A172 (cell line): ENCODE measurements at places on chromosomes 2 and 18. TPM values are rescaled to one million over a fixed set of nuclear protein-coding genes. Genes with fewer than 3 reads are reported as not detected.

DNA sequence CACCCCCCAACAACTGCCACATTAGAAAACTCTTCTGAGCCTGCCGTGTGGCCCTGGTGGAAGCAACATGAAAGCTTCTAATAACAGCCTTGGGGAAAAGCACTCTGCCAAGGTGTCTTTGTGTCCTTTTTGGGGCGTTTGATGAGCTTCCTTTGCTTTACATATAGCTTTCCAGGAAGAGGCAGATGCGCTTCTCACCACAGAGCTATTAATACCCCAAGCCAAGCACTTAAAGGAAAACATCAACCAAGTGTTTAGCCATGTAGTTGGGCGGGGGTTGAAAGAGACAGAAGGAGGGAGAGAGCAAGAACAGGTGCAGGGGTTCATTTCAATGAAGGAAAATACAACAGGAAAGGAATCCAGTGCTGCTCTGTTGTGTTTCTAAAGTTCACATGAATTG lies 176.1 kb downstream of the VAPA start:
- DNase-seq, result no peak

- peak; percentile 55 for DNase-seq
Observed at GRCh38 chr2:30653847-30654246, 153.4 kb downstream of the CAPN13 start.

DNA sequence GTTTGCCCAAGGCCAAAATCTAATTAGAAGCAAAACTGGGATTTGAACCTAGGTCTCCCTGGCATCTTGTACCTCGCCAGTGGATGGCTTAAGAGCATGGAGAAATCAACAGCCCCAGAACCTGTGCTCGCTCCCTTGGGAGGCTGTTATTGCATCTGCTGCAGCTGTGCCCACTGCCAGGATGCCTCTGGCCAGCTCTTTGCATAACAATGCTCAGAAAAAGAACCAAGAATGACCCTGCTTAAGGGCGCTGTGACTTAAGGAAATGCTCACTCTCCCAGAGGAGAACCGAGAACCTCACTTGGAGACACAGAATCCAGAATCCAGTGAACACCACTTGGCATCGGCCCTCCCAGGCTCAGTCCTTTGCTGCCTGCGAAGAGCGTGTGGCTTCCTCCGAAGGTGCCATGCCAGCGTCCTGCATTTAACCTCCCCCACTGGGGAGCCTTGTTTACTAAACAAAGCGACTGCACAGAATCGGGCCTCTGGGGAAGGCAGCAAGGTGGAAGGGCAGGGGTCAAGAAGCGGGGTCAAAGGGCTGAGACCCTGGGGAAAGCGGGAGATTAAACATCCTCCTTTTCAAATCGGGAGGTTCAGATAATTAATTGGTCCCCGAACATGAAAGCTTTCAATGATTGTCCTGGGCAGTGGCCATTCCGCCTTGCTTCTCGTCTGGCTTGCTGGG lies 71.0 kb upstream of the BOD1L2 start:
- no peak for DNase-seq

G6PC2 gene
- total RNA-seq, result not detected in 2 replicates

FNDC4 gene
- total RNA-seq, result 8.2 and 13.4 TPM in 2 replicates
